ENCODE measurements at places on chromosomes 5 and 9. TPM values are rescaled to one million over a fixed set of nuclear protein-coding genes. Genes with fewer than 3 reads are reported as not detected.

Gene EQTN
- not detected for total RNA-seq

DNA sequence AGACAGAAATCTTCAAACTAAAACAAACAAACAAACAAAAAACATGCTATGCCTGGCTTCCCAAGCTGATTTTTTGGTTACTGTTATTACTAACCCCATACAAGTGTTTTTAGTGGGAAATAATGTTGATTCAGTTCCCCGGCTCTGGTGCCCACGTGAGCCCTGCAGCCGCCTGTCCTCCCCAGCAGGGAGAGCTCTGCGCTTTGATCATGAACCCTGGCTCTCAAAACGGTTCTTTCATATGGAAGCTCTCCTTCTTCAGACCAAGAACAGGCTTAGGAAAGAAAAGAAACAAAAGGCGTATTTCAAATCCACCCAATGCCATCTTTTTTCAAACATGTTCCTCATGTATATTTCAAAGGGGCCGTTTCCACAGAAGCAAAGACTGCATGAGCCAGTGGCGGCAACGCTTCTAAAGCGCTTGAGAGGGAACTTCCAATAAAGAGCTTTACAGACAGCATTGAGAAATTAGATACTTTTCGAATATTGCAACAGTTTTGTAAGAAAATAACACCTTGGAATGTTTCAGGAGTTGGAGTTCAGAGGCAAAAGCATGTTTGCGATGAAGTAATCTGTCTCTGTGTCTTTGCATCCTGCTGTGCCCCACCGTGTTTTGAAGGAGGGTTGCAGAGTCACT, 74.8 kb downstream of the ICE1 start:
- DNase-seq = peak; percentile 52

Gene SLC6A19
- not detected for total RNA-seq

DNA sequence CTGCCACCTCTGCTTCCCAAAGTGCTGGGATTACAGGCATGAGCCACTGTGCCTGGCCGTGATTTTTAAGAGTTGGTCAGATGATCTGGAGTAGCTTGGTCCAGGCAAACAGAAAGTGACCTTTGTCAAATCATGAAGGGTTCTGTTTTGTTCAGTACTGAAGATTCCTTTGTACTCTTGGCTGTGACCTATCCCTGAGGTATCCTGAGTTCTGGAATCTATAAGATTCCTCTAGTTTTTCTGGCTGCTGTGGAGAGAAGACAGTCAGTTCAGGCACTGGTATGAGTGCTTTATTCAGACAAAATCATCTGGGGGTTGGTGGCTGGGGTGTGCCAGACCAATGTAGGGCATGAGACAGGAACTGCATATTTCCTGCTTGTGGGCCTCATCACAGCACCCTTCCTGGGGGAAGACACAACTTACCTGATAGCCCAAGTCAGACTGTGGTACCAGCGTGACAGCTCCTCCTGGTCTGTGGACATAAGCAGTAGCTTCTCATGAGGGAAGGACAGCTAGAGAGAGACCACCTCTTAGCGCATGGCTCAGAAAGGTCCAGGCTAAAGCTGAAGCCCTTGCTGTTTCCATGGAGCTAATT, 3.1 kb downstream of the ARHGEF39 start:
- DNase-seq = no peak

- DNase-seq = no peak
These were observed 99.4 kb downstream of the TMEM215 start for GRCh38 chr9:32882705-32883104.

DNA sequence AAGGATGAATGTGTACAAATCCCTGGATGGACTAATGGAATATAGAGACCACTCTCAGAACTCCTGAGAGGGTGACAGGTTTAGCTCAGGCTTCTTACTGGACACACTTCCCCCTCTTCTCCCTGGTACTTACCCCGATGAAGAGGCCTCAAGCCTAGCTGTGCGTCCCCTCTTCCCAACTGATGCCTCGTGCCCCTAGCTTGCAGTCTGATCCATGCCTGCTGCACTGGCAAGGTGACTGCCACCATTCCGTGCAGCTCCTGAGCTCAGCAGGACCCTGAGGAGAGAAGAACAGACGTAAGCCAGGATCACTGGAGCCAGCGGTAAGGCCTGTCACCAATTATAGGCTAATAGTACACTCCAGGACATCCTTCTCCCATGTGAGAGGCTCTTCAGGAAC, 5.5 kb upstream of the STOML2 start:
- DNase-seq = no peak

Data from MCF 10A (cell line).